Ascending aorta (tissue), 2 donors: ENCODE measurements at places on chromosomes 11 and 22.

DNA sequence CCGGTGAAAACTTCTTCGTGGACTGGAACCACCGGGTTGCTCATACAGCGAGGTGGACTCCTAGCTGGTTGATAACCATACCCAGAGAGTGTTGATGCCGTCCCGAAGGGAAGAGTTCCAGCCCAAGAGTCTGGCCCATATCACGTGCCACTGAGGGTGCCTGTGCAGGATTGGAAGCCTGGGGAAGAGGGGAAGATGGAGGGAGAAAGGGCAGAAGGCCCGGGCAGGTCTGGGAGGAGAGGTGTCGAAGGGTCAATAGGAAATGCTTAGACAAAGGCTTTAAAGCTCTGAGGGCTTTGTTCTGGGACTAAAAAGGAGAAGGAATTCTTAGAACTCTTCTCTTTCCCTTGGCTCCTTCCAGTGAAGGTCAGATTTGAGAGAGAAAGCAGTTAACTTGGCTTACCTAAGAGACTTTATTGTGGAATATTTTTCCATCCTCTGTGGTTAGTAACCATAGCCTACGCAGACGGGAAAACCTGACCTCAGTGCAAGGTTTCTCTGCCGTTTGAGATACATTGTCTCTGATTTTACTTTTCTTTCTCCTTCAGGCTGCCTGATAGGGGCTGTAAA is 70.5 kb downstream of the JAM3 start:
- DNase-seq: no peak

DNA sequence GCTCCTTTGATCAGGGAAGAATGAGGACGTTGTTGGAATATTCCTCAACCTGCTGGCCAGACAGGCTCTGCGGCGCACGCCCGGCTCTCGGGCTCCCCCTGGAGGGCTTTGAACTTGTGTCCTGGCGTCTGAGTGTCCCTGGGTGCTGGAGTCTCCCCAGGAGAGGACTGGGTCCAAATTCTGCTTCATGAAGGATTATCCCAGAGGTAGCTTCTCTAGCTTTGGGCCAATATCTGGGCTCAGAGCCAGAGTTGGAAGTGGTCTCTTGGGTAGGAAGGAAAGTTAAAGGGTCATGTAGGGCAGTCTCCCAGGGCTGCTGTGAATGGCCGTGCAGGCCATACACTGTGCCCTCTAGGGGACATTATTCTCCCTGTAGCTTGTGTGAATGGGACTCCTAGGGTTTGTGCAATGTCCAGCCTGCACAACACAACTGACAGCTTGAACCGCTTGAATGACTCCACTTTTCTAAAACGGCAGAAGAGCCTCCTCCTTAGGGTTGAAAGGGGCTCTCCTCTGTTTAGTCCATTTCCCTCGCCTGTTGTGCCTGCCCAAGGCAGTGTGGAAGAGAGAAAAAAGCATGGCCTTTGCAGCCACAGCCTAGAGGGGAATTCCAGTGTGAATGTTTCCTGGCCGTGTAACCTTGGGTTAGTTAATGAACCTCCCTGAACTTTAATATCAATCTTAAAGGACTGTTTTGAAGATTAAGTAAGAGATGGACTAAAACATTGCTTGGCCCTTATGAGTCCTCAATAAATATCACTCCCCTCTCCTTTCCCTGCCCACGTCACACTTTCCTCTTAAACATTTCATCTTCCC is 111.2 kb upstream of the THY1 start:
- no peak for DNase-seq

DNA sequence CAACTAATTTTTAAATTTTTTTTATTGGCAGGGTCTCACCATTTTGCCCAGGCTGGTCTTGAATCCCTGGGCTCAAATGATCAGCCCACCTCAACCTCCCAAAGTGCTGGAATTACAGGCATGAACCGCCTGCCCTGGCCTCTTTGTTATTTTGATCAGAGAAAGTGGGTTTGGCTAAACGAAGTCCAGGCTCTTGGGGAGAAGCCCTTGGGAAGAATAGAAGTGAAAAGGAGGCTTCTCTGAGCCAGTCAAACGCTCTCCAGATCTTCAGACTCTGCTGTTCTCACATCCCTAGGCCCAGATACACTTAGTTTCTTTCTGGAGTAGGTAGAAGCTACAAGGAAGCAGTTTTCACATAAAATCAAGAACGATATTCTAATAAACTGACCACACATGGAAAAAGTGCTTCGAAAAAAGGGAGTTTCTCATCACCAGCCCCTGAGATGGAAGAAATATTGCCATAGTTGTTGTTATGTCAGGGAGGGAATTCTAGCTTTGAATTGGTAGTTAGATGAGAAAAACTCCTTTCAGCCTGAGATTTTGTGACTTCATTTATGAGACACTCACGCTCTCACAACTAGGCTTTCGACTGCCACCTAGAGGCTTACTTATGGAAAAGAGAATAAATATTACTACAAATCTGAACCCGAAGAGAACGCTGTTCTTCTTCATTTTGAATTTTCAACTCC is 41.7 kb upstream of the AQP11 start:
- DNase-seq: no peak

DNA sequence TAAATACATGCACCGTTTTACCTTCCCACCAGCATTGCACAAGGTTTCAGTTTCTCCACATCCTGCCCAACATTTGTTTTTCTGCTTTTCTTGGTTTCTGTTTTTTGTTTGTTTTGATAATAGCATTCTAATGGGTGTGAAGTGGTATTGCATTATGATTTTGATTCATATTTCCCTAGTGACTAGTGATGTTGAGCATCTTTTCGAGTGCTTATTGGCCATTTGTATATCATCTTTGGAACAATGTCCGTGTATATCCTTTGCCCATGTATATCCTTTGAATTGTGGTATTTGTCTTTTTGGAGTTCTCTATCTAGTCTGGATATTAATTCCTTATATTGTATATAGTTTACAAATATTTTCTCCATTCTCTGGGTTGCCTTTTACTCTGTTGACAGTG is 2914.8 kb upstream of the OR11H1 start:
- DNase-seq: no peak
